A549 (cell line): ENCODE measurements at places on chromosomes 1 and 21. TPM values are rescaled to one million over a fixed set of nuclear protein-coding genes. Genes with fewer than 3 reads are reported as not detected.

GRCh38 chr1:200888349-200888838, 6.3 kb upstream of the INAVA start:
- no peak for DNase-seq

- peak; percentile 1 for DNase-seq
These were observed 68.4 kb upstream of the TENT5C start for GRCh38 chr1:117537291-117537920.

The IGSF21 gene
- not detected in 3 replicates for polyA plus RNA-seq

The RAB7B gene
- 0.20 to 0.37 TPM (median 0.30 TPM) in 3 replicates for polyA plus RNA-seq

- DNase-seq = no peak
These were observed 318.1 kb downstream of the USP25 start for GRCh38 chr21:16047904-16048303.

DNA sequence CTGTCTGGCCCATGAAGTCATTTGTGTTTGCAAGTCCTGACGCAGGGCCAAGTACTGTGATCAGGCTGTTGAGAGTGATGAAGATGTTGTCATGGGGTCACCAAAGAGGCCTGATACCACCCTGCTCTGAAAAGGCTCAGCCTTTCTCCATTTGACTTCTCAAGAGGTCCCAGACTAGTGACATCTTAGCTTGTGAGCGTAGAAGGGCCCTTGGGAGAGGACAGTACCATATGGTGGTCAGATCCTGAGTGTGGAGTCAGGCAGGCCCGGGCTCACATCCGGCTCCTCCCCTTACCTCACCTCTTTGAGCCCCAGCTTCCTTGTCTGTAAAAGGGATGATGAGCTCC, 29.6 kb downstream of the SERINC2 start:
- no peak for DNase-seq

The ACADM gene
- 42.2 to 45.4 TPM (median 42.9 TPM) in 3 replicates for polyA plus RNA-seq

GRCh38 chr1:207311888-207312603, 9.4 kb upstream of the CD55 start:
- DNase-seq = no peak

- no peak for DNase-seq
These were observed 62.2 kb downstream of the PSMG1 start for GRCh38 chr21:39120876-39121599.
